ENCODE measurements at places on chromosomes 2 and 18.
A peak's percentile ranks its signal among the peaks of the same experiment; 100 is the strongest.

DNA sequence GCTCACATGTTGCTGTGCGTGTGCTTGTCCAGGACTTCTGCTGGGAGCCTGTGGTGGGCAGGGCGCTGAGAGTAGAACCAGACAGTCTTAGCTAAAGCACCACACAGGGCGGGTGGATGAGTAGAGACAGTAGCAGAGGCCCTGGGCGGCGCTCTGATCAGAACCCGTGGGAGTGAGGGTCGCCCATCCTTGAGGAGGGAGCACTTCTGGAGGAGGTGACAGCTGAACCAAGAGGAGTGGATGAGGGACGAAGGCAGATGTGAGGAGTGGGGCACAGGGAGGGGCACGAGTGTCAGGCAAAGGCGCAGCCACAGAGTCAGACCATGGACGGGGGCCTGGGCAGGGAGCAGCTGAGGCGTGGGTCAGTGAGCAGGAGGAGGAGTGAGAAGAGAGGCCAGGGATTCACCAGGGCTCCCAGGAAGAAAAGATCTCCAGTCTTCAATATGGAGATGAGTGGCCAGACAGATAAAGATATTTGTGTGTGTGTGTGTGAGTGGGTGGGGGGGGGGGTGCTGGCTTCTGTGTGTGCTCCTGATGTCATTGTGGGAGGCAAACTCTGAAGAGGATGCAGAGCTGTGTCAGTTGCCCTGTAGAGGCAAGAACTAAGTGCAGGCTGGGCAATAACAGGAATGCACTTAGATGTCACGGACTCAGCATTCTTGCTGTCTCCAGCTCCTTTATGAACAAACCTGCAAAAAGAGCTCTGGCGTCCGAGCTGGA, 79.6 kb downstream of the TPO start:
- peak; percentile 31 for DNase-seq

DNA sequence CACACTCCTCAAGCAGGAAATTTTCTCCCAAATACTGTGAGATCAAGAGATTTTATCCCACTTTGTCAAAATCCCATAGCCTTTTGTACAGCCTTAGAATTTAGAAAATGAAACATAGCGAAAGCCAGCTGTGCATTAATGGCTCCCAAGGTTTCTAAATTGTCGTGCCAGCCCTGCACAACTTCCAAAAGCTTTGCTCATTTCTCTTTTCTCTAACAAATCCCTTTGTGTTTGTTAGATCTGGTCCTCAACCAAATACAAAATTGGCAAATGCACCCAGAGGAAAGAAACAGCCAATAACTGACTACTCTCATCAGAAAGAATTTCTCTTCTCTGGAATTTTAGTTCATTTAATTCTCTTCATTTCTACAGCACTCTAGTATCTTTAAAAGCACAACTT, 361.1 kb downstream of the INSIG2 start:
- DNase-seq, result no peak

DNA sequence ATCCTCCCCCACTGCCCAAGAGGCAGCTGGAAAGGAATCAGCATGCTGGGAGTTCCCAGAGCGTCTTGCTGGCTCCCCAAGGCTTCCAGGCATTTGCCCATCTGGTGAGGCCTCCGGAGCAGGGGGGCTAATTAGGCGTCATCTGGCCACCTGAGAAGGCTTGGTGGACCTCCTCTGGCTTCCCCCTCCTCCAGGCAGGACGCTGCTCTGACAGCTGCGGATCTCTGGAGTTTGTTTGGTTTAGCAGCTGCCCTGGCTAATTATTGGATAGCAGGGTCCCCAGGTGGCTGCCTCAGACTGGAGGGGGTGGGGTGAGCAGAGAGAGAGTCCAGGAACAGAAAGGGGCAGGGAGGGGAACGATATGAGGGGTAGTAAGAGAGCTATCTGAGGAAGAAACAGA, 425.2 kb upstream of the MEX3C start:
- DNase-seq, result no peak

- no peak for DNase-seq
These were observed 678 bp upstream of the ZNF24 start for GRCh38 chr18:35344736-35345459.

DNA sequence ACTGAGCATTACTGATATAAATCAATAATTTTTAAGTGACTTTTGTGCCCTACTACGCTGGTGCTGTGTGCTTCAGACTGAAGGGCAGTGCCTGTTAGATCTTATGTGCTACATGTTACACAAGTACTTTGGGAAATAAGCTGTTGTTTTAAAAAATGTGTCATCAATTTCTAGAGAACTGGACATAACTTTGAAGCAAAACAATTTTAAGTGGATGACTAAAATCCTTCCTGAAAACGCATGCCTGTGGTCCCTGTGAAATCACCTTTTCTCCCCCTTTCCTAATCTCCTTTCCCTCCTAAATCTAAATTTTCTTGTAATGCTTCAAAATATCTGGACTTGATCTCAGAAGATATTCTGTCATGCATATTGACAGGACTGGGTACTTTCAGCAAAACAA, 7.1 kb upstream of the IL1RL1 start:
- DNase-seq, result no peak

Measured in hematopoietic multipotent progenitor cell treated with erythropoietin and hydrocortisone succinate and interleukin-3 and kit ligand, for 8 days (in vitro differentiated cells).